ENCODE measurements at places on chromosomes 5 and 9.

GRCh38 chr9:120490888-120491595 is 88.9 kb downstream of the CDK5RAP2 start:
- DNase-seq = no peak

- DNase-seq = no peak
These were observed 64.1 kb downstream of the PDE4D start for GRCh38 chr5:59829386-59829785.

- DNase-seq = no peak
These were observed 113.4 kb downstream of the CMYA5 start for GRCh38 chr5:79803007-79803406.

DNA sequence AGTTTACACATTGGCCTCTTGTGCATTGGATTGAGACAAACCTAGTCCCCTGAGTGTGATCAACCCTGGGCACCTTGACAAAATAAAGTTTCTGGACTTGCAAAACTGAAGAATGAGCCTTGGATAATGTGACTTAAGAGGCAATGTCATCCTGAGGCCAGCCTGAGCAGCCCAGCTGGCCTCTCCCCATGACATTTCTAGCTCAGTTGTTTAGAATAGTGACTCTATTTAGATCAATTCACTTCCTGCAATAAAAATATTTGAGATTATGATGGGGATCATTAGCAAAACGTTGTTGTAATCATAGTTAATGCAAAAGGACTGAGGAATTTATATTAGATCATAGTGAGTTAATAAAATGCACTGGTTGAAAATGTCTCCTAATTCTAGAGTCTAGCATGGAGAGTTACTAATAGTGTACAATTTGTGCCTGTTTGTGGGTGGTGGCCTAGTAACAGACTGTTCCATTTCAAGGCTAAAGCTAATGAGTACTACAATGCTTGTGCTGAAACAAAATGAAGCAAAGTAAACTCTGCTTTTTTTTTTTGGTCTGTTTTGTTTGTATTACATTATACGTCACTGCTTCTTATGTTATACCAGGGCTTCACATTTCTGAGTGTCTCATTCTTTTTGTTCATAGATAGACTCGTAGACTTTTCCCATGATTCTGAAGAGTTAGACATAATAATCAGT is 10.9 kb upstream of the RHOBTB3 start:
- no peak for DNase-seq

- DNase-seq = no peak
These were observed 57.5 kb upstream of the ICE1 start for GRCh38 chr5:5364932-5365331.

- peak; percentile 63 for DNase-seq
These were observed 592.7 kb upstream of the BRINP1 start for GRCh38 chr9:119961774-119962424.

DNA sequence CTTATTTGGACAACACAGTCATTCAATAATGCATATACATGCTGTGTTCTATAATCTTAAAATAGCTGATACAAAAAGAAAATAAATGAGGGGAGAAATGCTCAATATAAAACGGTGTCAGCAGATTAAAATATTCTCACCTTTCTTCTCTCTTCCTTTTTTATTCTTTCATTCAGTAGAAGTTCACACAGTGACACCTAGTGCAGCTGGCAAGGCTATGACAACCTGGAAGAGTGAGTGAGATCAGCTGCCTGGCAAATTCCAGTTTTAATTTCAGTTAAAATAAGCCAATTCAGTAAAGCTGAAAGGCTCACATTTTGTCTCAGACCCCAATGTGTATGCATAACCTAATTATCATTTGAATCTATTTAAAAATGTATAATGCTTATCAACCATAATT is 150.3 kb downstream of the RASEF start:
- no peak for DNase-seq

DNA sequence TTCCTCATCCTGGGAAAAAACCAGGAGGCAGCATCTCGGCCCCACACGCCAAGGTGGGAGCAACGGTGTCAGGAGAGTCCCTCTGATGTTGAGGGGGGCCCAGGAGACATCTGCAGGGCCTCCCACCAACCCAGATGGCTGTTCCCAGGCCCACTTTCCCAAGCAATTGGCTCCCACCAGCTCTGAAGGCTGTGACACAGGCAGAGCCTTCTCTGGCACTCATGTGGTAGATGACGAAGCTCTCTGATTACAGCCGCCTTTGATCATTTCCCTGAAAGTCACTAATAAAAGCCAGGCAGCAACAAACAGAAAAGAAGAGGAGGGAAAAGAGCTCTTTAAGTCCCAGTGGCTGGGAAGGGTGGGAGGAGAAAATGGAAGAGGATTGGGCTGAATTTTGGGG is 226.5 kb downstream of the CDK5RAP2 start:
- DNase-seq = no peak

DNA sequence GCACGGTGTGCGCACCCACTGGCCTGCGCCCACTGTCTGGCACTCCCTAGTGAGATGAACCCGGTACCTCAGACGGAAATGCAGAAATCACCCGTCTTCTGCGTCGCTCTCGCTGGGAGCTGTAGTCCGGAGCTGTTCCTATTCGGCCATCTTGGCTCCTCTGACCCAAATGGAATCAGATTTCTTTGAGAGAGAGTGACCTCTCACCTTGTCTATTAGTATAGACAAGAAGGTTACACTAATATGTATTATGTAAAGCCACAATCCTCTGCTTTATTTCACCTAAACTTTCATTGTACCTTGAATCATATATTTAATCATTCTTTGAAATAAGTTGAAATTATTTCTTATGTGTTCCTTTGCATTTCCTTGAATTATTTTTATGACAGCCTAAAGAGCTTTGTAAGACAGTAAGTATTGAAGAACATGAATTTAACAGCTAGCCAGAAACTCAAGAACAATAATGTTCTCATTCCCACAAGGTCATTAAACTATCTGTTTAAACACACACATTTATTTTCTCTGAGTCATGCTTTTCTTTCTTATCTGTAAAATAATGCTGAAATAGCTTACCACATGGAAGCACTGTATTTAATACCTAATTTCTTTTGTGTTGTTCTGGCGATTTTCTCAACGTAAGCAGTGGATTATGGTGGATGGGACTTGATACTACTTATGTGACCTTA is 91.8 kb upstream of the DMRTA1 start:
- no peak for DNase-seq

- DNase-seq = no peak
These were observed 6.2 kb upstream of the FYB1 start for GRCh38 chr5:39225405-39226099.

GRCh38 chr9:16138561-16139491 is 586.0 kb downstream of the CCDC171 start:
- peak; percentile 41 for DNase-seq

GRCh38 chr5:180832638-180833068 is 28.4 kb downstream of the ZFP62 start:
- no peak for DNase-seq

Measured in hepatic stellate cell (primary cell).